Activated CD8-positive, alpha-beta T cell treated with anti-CD3 and anti-CD28 coated beads for 36 hours (primary cell): ENCODE measurements at places on chromosomes 5 and 9. TPM values are rescaled to one million over a fixed set of nuclear protein-coding genes. Genes with fewer than 3 reads are reported as not detected.

DNA sequence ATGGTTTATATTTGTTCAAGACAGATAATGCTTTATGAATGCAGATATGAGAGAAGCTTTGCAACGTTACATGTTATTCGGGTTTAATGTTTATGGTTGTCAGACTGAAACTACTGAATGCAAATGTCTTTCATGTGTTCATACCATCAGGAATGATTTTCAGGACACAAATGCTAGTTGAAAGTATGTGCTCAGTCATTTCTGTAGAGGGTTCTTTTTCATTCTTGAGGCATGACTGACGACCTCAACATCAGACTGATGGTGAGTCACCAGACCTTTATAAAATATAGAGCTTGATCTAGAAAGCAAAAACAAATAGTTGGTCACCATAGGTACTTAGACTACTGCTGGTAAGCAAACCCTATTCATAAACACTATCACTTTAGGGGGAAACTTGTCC is 287.3 kb upstream of the NUDT12 start:
- no peak for DNase-seq

- peak; percentile 42 for DNase-seq
These were observed 1.6 kb upstream of the NFIL3 start for GRCh38 chr9:91425271-91425670.

DNA sequence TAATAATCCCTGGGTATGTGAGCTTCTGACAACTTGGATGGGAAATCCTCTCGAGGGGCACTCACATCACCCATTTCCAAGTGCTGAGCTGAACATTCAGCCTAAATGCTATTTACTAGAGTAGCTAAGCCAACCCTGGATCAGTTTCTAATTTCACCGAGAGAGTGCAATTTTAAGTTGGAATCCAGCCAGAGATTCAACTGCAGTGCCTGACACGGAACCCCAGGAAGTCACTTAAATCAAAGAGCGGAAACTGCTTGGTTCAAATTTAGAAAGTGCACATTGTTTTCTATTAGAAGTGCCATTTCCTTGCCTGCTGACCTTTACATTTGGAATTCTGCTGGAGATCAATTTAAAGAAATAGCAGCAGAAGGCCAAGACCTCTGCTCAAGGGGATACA is 8.8 kb downstream of the SPRY4 start:
- no peak for DNase-seq

GRCh38 chr9:93683331-93684134 is 107.1 kb downstream of the PHF2 start:
- no peak for DNase-seq

DNA sequence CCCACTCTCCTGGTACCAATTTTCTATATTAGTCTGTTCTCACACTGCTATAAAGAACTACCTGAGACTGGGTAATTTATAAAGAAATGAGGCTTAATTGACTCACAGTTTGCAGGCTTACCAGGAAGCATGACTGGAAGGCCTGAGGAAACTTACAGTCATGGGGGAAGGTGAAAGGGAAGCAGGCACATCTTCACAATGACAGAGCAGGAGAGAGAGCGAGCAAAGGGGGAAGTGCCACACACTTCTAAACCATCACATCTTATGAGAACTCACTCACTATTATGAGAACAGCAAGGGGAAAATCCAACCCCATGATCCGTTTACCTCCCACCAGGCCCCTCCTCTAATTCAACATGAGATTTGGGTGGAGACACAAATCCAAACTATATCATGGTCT is 72.2 kb downstream of the ATG10 start:
- DNase-seq = no peak

- peak; percentile 21 for DNase-seq
These were observed 66.6 kb upstream of the IFNK start for GRCh38 chr9:27457445-27457844.

GRCh38 chr5:107618242-107618641 is 52.5 kb downstream of the EFNA5 start:
- DNase-seq = no peak

DNA sequence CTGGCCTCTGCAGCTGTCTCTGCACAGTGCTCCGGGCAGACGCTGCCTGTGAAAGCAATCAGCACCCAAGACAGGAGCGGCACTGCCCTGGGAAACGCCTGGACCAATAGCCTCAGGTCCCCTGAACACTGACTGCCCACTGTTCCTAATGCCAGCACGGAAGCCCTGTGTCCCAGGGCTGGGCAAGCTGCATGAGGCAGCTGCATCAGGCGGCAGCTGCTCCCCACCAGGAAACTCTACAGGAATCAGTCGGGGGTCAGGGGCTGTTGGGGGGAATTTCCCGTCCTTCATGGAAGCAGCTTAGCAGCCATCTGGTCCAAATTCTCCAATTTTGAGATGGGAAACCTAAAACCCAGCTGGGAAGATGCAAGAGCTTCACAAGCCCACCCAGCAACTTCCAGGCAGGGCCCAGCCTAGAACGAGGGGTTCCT is 118.6 kb downstream of the VAV2 start:
- DNase-seq = no peak

GRCh38 chr9:121537283-121537682 is 37.6 kb upstream of the GGTA1 start:
- no peak for DNase-seq

DNA sequence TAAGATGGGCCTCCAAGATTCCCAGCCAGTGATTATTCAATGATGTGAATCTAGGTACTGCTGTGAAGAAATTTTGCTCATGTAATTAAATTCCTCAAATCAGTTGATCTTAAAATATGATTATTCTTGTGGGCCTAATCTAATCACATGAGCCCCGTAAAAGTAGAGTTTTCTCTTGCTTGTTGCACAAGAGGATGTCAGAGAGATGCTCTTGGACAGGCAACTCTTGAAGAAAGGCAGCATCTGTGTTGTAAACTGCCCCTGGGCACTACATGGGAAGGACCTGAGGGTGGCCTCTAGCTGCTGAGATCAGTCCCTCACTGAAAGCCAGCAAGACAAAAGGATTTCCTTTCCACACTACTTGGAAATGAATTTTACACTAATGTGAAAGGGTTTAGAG is 132.9 kb downstream of the TRPM3 start:
- DNase-seq = no peak

- no peak for DNase-seq
These were observed 656.3 kb downstream of the PRELID2 start for GRCh38 chr5:145178641-145179523.

DNA sequence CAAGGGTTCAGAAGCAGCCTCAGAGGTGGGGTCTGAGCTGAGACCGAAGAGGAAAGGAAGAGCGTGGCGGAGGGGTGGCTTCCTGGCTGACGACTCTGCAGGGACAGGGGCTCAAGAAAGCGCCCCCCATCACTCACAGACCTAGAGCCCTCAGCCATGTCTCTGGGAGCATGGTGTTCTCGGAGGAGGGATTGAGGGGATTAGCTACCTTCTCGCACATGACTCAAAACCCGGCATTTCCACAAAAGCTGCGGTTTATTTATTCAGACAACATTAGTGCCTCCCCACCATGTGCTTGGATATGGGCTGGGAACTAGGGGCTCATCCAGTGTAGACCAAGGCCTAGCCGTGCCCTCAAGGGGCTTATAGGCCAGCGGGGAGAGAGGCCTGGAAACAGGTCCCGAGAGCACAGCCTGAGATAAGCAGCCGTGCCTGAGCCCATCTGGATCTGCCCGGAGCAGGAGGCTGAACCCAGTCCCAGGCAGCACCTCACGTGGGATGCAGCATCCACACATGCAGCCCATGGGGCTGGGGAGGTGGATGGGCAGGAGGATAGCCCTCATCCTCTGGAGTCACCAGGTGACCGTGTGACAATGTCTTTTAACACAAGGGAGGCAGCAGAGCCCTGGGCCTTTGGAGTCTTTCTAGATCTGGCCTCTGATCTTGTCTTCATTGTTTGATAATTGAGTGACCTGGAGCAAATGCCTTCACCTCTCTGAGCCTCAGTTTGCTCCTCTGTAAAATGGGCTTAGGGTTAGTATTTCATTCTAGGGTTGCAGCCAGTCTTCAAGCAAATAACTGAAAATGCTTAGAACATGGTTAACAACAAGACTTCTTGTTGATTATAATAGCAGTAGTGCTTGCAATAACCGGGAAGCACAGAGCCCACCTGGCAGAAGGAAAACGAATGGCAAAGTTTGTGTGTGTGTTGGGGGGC is 878 bp upstream of the HMCN2 start:
- DNase-seq = no peak

DNA sequence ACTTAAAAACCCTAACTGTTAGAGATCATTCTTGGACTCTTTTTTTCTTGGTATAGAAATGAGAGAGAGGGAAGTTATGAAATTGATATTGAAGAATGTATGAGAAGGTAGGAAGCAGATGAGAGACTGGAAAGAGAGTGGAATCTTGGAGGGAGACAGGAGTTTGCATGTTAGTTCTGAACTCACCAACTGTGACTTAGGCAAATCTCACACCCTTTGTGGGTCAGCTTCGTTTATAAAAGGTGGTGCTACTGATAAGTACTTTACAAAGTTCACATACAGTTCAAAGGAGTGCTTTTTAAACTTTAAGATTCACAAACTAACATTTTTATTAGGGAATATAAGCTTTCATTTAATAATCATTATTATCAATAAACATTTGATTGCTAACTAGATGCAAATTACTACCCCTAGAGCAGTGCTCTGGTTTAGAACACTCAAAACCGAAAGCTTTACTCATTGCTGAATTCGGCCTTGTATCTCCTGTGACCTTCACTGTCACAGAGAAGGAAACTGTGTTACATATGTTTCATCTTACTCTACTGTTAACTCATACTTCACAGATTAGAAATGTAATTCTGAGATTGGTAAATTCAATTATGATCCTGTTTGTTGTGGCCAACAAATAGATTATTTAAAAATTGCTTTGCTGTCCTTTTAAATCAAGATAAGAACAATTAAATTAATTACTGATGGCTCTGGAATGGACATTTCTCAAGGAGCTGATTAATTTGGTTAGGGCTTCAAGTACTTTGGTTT is 143.2 kb downstream of the RMI1 start:
- DNase-seq = no peak

DNA sequence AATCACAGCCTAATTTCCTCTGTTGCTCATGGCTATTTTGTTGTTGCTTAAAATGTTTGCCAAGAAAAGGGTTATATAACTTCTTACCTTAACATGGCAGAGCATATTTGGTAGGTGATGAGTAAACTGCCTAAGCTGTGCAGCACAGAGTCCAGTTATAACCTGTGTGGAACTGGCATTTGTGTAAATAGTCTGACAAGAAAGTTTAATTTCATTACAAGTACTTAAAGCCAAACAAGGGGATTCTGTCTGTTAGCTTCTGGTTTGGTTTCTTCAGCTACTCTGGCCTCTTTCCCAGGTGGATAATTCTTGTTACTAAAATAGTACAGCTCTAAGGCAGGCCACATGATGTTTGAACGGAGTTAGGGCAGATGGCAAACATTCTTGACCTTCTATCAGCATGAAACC is 72.2 kb downstream of the PTCD2 start:
- no peak for DNase-seq

- DNase-seq = no peak
These were observed 142.1 kb downstream of the MED10 start for GRCh38 chr5:6236170-6236793.

DNA sequence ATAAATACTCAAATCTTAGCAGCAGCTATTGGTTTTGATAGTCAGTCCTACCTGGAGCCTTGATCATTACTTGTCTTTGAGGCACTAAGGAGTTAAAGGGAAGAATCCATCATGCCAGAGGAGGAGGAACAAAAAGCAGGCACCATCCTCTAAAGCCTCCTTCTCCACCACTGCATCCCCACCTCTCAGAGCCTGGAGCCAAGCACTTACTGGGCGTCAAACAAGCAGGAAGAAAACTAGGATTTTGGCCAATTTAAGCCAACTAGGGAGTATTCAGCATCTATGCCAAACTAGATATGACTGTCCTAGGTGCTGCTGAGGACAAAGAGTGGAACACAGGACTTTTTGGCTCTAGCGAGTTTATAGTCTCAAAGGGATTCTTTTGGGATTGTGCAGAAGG is 152.5 kb downstream of the PPP2R2B start:
- DNase-seq = no peak

- no peak for DNase-seq
These were observed 32.0 kb upstream of the TMED7 start for GRCh38 chr5:115657881-115658233.

DNA sequence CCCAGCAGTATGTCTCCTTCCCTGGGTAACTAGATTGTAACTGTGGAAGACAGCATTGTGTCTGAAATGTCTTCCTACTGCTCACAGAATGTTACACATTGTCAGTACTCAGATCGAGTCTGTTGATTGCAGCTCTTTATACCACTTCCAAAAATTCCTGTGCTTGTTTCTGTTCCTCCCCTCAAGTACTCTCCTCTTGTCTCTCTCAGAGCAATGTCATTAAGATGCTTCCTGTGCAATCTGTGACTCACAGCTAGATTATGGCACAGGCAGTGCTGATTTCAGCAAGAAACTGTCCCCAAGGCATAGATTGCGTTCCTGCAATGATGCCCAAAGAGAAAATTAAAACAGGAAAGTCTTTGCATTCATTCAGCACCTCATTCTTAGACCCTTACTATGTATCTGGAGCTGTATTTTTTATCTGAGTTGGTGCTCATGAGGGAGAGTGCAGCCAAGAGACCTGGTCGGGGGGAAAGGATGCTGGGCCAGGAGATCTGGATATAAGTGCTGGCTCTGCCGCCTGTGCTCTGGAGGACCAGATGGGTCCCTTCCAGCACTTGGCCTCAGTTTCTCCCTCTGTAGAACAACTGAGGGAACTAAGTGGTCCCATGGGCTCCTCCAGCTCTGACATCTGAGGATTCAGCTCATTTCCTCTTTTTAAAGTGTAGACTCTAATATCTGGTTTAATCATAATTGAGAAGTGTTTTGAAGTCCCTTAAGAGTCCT is 40.8 kb upstream of the GNPDA1 start:
- DNase-seq = no peak

DNA sequence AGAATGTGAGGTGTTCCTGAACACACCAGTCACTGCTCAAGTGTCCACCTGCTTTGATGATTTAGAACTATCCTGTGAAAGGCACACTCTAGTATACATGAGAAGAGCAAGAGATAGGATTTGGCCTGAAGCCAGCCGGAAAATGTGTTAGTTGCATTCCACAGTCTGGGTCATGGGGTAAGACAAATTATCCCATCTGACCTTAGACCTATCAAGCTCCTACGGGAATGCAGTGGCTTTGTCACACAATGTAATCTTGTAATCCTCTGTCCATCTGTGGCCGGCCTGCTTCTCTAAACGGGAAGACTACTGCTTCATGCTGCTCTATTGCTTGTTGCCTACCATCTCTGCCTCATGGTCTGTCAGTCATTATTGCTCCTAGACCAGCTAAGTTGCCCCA is 92.4 kb upstream of the PRRC1 start:
- DNase-seq = no peak

Gene WDR38
- not detected for total RNA-seq

Gene PANK3
- 60.6 TPM for total RNA-seq

Gene MSX2
- total RNA-seq = not detected

Gene SLC30A5
- total RNA-seq = 40.1 TPM

Gene ADAM19
- 12.3 TPM for total RNA-seq

Gene GRIN1
- total RNA-seq = not detected

Gene ST6GALNAC4
- 34.9 TPM for total RNA-seq

Gene SHISAL2B
- total RNA-seq = not detected

Gene IFNA16
- total RNA-seq = not detected

Gene ZNF346
- total RNA-seq = 17.0 TPM

Gene EIF4E1B
- total RNA-seq = not detected
